ENCODE measurements at places on chromosomes 7 and 10.

- DNase-seq = no peak
These were observed 20.2 kb downstream of the RTKN2 start for GRCh38 chr10:62248465-62248864.

DNA sequence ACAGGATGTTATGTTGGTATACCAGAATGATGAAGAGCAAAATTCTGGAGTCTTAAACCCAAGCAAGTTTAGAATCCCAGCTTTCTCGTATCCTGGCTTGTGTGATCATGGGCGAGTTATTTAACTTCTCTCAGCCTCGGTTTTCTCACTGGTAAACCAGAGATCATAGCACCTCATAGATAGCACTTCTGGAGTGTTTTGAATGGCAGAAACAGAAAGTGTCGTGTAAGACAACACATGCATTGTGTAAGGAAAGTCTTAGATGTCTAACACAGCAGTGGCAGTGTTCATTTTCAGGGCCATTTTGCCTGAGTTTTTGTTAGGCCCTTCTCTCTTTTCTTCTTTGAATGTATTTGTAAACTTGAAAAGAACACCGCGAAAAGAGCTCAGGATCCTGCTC is 465.1 kb downstream of the AUTS2 start:
- DNase-seq = no peak

GRCh38 chr7:55030314-55030713 is 11.5 kb downstream of the EGFR start:
- DNase-seq = no peak

DNA sequence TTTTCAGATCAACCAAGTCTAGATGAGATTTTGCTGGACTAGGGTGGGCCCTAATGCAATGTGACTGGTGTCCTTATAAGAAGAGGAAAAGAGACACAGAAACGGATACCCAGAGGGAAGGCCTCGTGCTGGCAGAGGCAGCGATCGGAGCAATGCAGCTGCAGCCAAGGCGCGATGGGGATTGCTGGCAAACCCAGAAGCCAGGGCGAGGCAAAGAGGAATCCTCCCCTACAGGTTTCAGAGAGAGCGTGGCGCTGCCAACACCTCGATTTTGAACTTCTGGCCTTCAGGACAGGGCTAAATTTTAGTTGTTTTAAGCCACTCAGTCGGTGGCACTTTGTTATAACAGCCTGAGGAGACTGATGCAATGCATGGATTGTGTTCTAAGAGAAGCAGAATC is 157.1 kb upstream of the RHEB start:
- DNase-seq = no peak

GRCh38 chr10:55224007-55224781 is 423.2 kb upstream of the PCDH15 start:
- no peak for DNase-seq

DNA sequence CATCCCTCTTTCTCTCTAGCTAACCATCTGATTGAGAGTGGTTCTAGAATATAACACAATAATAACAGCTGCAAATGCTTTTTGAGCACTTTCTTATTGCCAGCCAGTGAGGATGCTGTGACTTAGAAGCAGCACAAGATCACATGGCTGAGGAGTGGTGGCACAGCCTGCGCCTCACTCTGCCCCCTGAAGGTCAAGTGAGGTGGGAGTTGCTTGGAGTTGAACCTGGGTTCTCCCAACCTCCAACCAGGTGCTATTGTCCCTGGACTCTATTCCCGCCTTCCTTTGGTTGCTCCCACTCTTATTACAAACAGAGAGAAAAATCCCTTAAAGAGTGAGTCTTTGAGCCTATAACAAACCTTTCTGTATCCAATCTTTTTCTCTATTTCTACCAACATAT is 280.3 kb upstream of the PODXL start:
- no peak for DNase-seq
